ENCODE measurements at places on chromosomes 13 and 19.

DNA sequence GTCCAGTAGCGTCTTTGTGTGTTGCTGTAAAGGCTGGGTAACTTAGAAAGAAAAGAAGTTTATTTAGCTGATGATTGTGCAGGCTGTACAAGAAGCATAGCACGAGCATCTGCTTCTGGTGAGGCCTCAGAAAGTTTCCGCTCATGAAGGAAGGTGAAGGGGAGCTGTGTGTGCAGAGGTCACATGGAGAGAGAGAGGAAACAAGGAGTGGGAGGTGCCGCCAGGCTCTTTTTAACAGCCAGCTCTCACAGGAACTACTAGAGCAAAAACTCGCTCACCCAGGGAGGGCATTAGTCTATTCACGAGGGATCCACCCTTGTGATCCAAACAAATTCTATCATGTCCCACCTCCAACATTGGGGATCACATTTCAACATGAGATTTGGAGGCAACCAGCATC, 99.8 kb downstream of the GPR12 start:
- no peak for DNase-seq

GRCh38 chr13:110702591-110703526, 3.1 kb downstream of the CARS2 start:
- DNase-seq = no peak

GRCh38 chr13:44107357-44108121, 227.8 kb downstream of the LACC1 start:
- DNase-seq = no peak

DNA sequence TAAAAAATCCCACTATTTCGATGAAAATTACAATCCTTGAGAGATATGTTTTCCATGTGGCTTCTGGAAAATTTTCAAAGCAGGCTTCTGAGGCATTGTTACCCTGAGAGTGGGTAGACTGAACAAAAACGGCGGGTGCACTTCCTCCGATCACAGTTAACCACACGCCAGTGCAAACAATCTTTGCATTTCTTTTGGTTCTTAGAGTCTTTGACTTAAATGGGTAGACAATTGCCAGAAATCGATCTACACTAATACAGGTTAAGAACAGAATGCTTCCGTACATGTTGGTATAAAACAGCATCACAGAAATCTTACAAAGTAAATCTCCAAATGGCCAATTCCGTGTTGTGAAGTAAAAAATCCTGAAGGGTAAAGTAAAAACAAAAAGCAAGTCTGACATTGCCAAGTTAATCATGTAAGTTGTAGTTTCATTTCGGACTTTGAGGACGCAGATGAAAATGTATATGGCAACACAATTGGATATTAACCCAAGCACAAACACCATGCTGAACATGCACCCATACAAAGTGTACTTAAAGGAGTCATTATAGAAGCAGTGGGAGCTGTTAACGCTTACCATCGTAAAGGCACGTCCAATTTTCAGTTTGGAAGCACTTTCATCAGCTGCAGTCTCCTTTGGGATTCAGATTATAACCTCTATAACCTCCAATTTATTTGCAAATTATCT, 927 bp downstream of the LPAR6 start:
- no peak for DNase-seq

- no peak for DNase-seq
Measured at GRCh38 chr13:108933061-108933460, 303.6 kb downstream of the MYO16 start.

DNA sequence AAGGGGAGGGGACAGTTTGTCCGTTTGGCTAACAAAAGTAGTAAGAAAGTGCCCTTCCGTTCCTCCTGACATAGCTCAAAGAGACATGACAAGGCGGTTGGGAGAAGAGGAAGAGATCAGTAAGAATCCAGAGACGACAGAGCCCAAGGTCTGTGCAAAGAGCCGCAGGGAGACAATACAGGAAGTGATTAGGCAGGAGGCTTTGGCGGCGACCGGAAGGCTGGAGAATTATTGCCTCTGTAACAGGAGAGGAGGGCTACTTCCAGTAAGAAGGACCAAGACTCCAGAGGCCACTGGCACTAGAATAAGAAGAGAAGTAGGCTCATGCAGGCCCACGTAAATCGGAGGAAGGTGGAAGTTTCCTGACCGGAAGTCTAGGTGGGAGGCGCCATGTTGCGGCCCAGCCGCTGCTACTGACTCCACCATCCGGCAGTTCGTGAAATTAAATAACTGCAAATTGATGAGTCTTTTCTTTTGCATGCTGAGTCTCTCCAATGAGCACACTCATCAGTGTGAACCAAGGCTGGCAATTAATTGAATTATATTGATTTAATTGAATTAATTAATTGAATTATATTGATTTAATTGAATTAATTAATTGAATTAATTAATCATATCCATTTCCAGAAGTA, 9.9 kb downstream of the RFX2 start:
- DNase-seq = peak; percentile 46

GRCh38 chr13:38430796-38431195, 81.1 kb downstream of the UFM1 start:
- no peak for DNase-seq

Measured in GM19239 (cell line).